ENCODE measurements at places on chromosomes 13 and 19.

- DNase-seq = no peak
Observed at GRCh38 chr19:29318581-29318980, 105.6 kb upstream of the UQCRFS1 start.

DNA sequence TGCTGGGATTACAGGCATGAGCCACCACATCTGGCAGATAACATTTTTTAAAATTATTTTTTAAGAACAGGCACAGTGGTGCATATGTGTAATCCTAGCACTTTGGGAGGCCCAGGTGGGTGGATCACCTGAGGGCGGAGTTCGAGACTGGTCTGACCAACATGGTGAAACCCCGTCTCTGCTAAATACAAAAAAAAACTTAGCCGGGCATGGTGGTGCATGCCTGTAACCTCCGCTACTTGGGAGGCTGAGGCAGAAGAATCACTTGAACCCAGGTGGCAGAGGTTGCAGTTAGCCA lies 631 bp upstream of the PALM3 start:
- DNase-seq = no peak

GRCh38 chr13:35881360-35881759 lies 249.8 kb downstream of the DCLK1 start:
- DNase-seq = peak; percentile 77

- no peak for DNase-seq
Observed at GRCh38 chr13:65875031-65875430, 1355.1 kb downstream of the PCDH9 start.

GRCh38 chr13:24527266-24527775 lies 14.7 kb upstream of the PARP4 start:
- DNase-seq = no peak

DNA sequence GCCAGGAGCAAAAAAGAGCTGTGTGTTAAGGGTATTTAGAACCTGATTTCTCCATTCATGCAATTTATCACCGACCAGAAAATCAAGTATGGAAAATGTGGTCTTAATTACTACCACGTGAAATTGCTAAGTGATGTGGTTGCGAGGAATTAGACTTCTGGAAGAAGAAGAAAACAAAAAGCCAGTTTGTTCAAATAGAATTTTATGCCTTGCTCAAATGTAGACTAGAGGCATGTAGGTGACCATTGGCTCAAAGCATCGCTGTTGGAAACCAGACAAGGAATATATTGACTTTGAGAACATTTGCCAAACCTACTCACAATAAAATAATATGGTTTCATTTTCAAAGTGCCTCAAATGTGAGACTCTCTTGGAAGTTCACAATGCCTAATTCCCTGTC lies 57.3 kb upstream of the LRCH1 start:
- DNase-seq = no peak

DNA sequence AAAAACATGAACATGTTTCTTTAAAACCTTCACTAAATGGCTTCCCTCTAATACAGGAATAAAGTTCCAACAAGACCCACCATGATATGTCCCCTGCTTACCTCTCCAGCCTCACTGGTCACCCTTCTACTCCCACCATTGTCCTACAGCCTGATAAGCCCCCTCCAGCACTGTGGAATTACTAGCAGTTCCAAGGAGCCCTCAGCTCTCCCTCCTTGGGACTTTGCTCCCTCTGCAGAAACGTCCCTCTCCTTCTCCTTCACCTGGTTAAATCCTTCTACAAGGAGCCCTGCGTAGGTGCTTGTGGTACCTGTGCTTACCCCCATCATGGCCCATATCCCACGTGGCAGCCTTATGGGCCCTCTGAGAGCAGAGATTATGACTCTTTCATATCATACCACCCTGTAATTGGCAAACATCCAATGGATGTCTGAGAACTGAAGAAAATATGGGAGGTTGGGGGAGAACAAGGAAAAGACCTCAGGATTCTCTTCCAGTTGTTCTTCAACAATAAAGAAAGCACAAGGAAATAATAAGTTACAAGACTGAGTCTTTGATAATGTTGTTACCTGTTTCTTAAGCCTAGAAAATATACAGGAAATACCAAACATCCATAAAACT lies 26.1 kb upstream of the DOCK9 start:
- no peak for DNase-seq

DNA sequence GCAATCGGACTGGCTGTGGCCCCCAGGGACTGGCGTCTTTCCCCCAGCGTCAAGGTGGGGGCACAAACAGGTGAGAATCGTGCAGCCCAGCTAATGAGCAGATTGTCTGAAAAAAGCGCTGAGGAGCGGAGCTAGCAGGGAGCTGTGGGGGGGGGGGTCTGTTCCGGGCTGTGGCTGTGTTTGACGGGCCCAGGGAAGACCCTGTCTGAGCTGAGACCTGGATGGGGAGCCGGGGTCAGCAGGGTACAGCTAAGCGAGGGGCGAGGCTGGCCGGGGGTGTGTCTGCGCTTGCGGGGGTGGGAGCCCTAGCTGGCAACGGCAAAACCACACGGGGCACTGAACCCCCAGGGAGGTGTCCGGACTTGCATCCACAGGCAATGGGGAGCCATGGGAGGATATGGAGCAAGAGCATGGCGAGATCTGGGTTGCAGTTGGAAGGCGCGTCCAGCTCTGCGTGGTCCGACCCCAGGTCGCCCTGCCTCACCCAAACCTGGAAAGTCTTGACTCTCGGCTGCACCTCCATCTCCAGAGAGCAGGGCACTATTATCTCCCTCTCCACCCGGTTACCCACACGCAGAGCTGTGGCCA lies 4.6 kb downstream of the LINGO3 start:
- DNase-seq = no peak

DNA sequence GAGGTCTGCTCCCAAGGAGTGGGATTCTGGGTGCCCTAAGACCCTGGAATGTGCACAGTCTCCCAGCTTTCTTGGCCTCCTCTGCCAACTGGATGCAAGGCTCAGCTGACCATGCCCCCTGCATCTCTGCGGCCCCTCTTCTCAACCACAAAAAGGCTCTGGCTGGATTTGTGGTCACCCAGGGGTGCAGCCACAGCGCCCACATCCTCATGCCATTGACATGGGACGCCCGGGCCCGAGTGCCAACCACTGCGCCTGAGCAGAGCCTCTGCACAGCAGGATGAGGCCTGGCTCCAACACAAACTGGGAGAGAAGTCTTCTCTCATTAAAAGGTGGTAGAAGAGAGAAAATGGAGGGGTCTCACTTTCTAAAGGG lies 103.5 kb downstream of the FOXO1 start:
- DNase-seq = no peak

GRCh38 chr19:38977445-38978325 lies 2.1 kb upstream of the FBXO17 start:
- no peak for DNase-seq

- DNase-seq = no peak
Observed at GRCh38 chr13:23618341-23618740, 48.1 kb downstream of the TNFRSF19 start.

DNA sequence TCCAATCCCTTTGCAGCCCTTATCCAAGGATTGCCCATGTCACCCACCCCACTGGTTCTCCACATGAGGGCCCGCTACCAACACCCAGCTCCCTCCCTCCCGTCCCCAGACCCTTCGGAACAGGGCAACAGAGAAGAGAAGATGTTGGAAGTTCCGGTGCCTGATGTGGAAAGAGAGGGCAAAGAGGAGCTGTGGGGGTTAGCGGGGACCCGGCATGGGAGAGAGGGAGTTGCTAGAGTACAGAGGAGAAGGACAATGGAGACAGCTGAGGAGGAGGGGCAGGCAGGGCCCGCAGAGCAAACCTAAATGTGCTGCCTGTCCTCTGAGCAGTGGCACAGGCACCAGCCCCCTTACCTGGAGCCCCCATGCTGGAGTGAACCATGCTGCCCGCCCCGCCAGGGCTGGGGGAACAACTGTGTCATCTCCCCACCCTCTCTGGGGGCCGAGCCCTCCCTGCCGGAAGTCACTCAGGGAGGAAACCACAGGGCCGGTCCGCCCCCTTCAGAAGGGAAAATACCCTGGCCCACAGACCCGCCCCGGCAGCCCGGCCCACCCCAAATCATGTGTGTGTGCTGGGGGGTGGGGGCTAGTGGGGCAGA lies at the start of gene POU2F2:
POU2F2 (minus strand) TSS at position 417 of the 599 bp plus-strand sequence; CDS start at position 382, 35 bp downstream.
- DNase-seq = no peak

DNA sequence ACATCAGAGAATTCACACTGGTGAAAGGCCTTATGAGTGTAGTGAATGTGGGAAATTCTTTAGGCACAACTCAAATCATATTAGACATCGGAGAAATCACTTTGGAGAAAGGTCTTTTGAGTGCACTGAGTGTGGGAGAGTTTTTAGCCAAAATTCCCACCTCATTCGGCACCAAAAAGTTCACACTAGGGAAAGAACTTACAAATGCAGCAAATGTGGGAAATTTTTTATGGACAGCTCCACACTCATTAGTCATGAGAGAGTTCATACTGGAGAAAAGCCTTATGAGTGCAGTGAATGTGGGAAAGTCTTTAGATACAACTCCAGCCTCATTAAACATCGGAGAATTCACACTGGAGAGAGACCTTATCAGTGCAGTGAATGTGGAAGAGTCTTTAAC lies 10.1 kb downstream of the ZNF17 start:
- no peak for DNase-seq

Data from C1 segment of cervical spinal cord (tissue), 14 donors.